ENCODE measurements at places on chromosomes 12 and 14. TPM values are rescaled to one million over a fixed set of nuclear protein-coding genes. Genes with fewer than 3 reads are reported as not detected.
A peak's percentile ranks its signal among the peaks of the same experiment; 100 is the strongest.

DNA sequence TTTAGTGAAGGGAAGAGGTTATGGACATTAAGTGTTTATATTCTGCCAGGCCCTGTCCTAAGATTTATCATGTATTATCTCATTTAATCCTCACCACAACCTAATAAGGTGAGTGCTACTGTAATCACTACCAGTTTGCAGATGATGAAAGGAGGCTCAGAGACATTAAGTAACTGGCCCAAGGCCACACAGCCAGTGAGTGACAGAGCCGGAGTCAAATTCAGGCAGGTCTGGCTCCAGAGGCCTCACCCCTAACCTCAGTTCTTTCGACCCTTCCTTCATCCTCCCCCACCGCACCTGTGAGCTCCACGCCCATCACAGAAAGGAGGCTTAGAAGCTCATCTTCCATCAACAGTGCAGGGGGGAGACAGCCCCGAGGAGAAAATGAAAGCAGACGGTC is 197.3 kb downstream of the RBM19 start:
- DNase-seq: no peak
- H3K27me3 ChIP-seq: peaks cover 5% of the 10 kb centered on the region
- H3K27ac ChIP-seq: no peak overlapping the region
- no peaks in the 10 kb centered on the region for H3K4me1 ChIP-seq

DNA sequence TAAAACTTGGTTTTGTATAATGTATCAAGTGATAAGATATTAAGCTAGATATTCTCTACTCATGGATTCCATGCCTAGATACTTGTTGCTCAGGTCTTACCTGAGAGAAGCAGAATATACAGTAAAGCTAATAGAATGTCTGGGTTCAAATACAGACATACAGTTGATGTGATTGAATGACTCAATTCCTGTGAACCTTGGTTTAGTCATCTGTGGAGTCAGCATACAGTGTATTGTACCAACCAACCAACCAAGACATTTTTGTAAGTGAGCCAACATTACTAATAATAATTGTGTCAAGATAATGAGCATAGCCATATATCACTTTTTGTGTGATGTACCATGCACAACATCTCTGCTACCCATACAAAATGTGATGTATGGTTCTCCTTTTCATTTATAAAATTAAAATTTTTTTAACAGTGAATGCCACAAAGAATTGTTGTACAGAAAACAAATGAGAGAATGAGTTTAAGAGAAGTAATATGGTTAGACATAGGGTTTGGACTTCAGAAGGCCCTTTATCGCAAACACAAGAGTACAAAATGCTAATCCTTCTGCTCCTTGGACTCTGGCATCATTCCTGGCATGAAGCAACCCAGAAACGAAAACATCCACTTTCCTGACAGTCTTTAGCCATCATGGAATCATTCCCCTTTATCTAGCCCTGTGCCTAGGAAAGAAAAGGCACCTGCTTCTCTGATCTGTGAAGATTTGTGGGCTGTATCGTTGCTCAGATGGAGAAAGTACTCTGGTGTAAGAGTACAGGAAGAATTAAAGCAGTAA is 977.2 kb upstream of the USP15 start:
- DNase-seq: no peak
- H3K4me3 ChIP-seq: no peak overlapping the region

DNA sequence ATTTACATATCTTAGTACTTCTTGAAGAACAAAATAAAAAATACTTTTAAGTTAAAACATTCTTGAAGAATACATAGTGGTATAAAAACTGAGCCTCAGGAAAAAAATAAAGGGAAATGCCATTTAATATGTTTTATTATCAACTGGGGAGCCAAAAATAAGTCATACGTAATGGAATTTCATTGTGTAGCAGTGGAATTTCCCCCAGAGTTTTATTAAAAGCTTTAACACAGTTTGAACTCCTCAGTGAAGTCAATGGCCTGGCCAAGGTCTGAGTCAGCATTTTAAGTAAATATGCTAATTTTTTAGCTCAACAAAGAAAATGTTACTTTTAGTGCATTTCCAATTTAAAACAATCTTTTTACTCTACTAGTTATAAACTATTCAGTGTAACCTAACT is 350.1 kb upstream of the ATP2B1 start:
- no peak overlapping the region for H3K4me3 ChIP-seq
- peaks cover 4% of the 10 kb centered on the region for H3K4me1 ChIP-seq
- peak; percentile 95 for DNase-seq
- H3K36me3 ChIP-seq: no peaks in the 10 kb centered on the region
- H3K27ac ChIP-seq: peak overlapping the region; percentile 71

- DNase-seq: no peak
- no peaks in the 10 kb centered on the region for H3K27me3 ChIP-seq
- H3K36me3 ChIP-seq: peaks cover 22% of the 10 kb centered on the region
- H3K27ac ChIP-seq: no peak overlapping the region
- peaks cover 10% of the 10 kb centered on the region for H3K4me1 ChIP-seq
Measured at GRCh38 chr12:53172352-53172751, 8.2 kb upstream of the ZNF740 start.

DNA sequence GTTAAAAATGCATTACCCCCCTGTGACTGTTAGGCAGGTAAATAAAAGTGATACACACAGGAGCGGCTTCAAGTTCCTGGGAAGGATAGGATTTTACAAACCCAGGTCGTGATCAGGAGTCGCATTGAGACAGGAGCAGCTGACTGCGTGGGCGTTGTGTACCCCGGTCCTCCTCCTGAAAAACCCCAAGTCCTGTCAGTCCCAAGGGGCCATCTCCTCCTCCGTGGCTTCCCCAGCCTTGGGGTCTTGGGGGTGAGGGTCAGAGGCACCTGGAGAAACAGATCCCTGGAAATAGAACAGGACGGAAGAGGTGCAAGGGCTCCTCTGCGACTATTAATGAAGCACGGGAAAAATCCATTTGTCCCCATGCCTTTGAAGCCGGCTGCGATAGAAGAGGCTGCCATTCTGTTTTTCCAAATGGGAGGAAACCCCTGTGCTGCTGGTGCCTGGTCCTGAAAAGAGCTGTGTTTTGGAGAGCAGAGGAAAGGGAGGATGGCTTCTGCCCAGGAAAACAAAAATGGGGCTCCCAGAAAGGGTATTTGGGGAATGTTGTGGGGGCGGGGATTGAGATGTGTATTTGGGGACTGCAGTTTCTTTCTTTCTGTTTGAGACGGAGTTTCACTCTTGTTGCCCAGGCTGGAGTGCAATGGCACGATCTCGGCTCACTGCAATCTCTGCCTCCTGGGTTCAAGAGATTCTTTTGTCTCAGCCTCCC is 143.1 kb downstream of the ZNF664 start:
- no peak overlapping the region for H3K4me3 ChIP-seq
- H3K4me1 ChIP-seq: no peaks in the 10 kb centered on the region
- no peaks in the 10 kb centered on the region for H3K36me3 ChIP-seq

GRCh38 chr14:50830932-50831725 is at the start of gene NIN:
Gene NIN (minus strand): TSS chr14:50831162. CDS start chr14:50822056, 9,106 bp downstream.
- H3K27ac ChIP-seq: peak within 1 kb of the TSS; percentile 87
- peaks cover 2% of the 10 kb centered on the region for H3K27me3 ChIP-seq
- DNase-seq: peak; percentile 94
- H3K4me3 ChIP-seq: peak within 1 kb of the TSS; percentile 84

GRCh38 chr12:22312336-22312735 is 22.2 kb downstream of the ST8SIA1 start:
- no peaks in the 10 kb centered on the region for H3K27me3 ChIP-seq
- peaks cover 20% of the 10 kb centered on the region for H3K4me1 ChIP-seq
- peak; percentile 96 for DNase-seq

DNA sequence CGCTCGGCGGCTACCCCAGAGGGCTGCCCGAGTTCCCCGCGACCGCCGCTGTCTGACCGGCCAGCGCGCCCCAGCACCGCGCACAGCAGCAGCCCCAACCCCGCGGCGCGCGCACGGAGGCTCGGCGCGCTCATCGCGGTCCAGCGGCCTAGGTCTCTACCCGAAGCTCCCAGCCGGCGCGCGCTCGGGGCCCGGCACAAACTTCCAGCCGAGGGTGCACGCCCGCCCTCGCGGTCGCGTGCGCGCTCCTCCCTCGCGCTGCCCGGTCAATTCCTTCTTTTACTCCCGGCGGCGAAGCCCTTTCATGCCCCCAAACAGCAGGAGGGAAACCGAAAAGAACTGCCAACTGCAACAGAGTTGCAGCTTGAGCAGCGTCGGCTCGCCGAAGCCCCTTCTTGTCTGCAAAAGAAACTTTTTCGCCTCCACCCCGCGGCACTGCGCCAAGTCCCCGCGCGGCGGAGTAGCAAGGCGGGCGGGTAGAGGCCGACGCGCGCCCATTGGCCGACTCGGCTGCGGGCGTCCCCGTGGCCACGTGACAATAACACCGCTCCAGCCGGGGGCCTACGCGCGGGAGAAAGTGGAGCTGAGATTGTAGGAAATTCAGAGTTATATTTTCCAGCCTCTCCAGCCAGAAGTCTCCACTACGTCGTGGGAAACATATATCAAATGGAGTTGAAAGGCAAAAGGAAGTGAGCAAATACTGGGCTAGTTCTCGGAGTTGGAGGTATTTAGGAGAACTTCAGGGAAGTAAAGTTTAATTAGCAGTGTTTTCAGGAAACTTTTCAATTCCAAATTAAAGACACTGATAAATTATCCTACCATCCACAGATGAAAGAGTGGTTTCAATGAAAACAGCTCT is at the start of gene LRIG3:
TSS of gene LRIG3 (minus strand) at position 403 of the 859 bp plus-strand sequence. CDS start at position 134, 269 bp downstream.
- no peaks in the 10 kb centered on the region for H3K36me3 ChIP-seq
- peak within 1 kb of the TSS; percentile 90 for H3K4me3 ChIP-seq
- peak within 1 kb of the TSS; percentile 97 for H3K27ac ChIP-seq
- H3K4me1 ChIP-seq: peaks cover 8% of the 10 kb centered on the region
- H3K27me3 ChIP-seq: no peaks in the 10 kb centered on the region

Gene FAM222A
- polyA plus RNA-seq: 9.3 TPM

DNA sequence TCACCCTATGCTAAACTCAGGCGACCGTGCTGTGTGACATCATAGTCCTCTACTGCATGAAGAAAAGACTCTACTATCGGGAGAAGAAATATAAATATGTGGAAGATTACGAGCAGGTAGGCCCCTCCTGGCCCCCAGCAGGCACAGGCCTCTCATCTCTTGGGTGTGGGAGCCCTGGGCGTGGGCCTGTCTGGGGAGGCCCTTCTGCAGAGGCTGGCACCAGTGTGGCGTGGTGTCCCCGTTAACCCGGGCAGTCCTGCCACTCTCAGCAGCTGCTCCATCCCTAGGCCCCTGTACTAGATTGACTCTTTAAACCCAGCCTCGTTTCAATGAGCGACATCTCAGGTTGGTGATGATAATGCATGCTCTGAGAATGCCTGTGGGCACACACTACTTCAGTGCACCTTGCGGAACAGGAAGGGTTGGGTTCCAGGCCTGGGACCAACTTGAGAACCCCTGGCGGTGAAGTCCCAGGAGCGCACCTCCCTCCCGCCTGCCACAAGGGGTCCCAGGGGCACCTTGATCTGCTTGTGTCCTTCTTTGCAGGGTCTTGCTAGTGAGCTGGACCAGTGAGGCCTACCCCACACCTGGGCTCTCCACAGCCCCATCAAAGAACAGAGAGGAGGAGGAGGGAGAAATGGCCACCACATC is 23.2 kb downstream of the P2RX4 start:
- H3K27me3 ChIP-seq: no peaks in the 10 kb centered on the region
- H3K4me3 ChIP-seq: no peak overlapping the region
- no peaks in the 10 kb centered on the region for H3K4me1 ChIP-seq
- H3K36me3 ChIP-seq: peaks cover 41% of the 10 kb centered on the region
- H3K27ac ChIP-seq: no peak overlapping the region

DNA sequence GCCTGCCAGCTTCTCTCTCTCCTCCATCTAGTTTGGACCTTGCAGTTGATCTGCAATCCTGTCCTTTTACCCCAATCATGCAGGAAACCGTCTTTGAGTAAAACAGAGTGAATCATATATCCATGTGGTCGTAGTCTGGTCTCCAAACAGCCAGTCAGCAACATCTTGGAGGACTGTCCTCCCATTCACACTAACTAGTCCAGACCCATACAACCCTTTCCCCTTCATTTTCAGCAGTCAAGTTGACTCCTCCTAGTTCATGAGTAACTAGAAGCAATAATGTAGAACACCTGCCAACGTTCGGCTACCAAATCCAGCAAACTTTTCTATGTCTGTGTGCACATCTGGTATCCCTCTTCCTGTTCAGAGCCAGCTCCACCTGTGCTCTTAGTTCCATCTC is 10.8 kb upstream of the BIN2 start:
- H3K4me3 ChIP-seq: no peak overlapping the region
- H3K27me3 ChIP-seq: no peaks in the 10 kb centered on the region
- H3K36me3 ChIP-seq: no peaks in the 10 kb centered on the region
- DNase-seq: no peak
- no peak overlapping the region for H3K27ac ChIP-seq
- no peaks in the 10 kb centered on the region for H3K4me1 ChIP-seq

DNA sequence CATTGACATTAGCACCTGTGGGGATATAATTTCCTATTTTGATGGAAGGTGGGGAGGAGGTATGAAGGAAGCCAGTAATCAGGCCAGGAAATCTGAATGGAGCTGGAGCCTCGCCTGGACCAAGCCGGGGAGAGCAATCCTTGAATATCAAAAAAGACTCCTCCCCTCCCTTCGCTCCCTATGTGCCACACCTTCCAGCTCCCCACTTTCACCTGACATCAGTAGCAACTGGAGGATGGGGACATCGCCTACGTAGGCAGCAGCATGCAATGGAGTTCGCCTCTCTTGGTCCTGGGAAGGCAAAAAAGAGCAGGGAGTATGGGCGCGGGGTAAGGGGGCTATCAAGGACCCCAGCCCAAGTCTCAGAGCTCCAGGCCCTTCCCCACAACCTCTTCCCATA is 1.1 kb downstream of the ANKRD52 start:
- peaks cover 31% of the 10 kb centered on the region for H3K4me1 ChIP-seq
- H3K36me3 ChIP-seq: peaks cover 50% of the 10 kb centered on the region
- no peak overlapping the region for H3K27ac ChIP-seq
- H3K27me3 ChIP-seq: no peaks in the 10 kb centered on the region

Gene CACNA2D4
- polyA plus RNA-seq: 3.1 TPM
